ENCODE measurements at places on chromosomes 1 and 21.

DNA sequence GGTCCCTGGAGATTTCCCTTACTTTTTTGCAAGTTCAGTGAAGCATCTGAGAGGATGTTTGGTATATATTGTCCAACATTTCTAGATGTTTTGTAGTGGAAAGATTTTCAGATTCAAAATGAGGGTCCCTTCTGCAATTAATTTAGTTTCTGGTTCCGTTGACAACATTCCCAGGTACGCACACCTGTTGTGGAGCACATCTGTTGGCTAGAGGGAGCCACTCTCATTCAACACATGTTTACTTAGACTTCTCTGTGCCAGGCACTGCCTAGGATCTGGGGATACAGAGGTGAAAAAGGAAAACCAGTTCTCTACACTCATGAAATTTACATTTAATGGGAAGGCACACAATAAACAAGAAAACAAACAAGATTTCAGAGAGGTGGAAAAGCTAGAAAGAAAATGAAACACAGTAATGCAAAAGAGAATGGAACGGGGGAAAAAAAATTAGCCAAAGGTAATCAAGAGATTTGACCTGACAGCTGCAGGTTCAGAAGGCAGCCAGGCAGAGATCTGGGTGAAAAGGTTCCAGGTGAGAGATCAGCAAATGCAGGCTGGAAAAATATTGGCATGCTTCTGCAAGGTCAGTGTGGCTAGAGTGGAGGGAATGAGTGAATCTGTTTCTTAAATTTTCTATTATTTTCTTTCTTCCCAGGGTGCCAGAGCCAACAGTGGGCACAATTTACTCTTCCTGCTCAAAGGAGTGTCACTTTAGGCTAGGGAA lies 48.4 kb upstream of the KAZN start:
- DNase-seq, result no peak

GRCh38 chr1:16189921-16190621 lies 22.4 kb downstream of the ARHGEF19 start:
- DNase-seq, result no peak

GRCh38 chr21:37183749-37184148 lies 83.4 kb downstream of the VPS26C start:
- DNase-seq, result no peak

- DNase-seq, result no peak
These were observed 28.1 kb upstream of the WASF2 start for GRCh38 chr1:27517907-27518718.

GRCh38 chr1:244100704-244101453 lies 49.8 kb downstream of the ZBTB18 start:
- DNase-seq, result peak; percentile 92

GRCh38 chr1:94783342-94784189 lies 36.6 kb upstream of the SLC44A3 start:
- DNase-seq, result peak; percentile 99

DNA sequence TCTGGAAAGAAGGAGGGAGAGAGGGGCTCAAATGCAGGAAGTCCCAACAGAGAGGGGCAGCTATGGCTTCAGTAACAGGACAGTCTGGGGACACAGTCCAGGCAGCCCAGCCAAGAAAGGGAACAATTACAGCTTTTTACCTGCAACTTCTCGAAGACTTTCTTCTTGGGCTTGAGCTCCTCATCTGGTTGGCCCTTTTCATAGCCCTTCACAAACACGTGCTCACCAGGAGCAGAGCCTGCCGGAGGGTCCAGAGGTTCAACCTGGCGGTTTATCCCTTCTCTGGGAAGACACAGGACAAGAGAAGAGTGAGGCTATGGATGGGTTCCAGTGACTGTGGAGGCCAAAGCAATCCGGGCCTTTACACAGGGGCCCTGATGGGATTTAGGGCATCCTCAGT lies 37.9 kb downstream of the YARS1 start:
- DNase-seq, result no peak

All from fibroblast of upper back skin (primary cell).